ENCODE measurements at places on chromosomes 1 and 21. TPM values are rescaled to one million over a fixed set of nuclear protein-coding genes. Genes with fewer than 3 reads are reported as not detected.

DNA sequence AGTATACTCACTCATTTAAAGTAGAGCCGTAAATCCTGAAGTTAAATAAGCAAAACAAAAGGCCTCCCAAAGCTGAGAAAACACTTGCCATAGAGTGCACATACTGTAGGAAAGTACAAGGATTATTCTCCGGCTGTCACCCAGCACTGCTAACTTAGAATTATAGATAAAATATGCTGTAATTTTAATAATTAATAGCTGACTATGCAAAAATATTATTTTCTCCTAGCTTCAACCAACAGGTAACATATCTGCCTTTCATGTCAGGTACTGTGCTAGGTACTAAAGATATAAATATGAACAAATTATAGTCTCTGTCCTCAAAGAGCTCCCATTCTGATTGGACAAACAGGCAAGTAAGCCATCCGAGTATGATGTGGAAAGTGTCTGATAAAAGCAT, 233.2 kb downstream of the FGGY start:
- no peak for DNase-seq

DNA sequence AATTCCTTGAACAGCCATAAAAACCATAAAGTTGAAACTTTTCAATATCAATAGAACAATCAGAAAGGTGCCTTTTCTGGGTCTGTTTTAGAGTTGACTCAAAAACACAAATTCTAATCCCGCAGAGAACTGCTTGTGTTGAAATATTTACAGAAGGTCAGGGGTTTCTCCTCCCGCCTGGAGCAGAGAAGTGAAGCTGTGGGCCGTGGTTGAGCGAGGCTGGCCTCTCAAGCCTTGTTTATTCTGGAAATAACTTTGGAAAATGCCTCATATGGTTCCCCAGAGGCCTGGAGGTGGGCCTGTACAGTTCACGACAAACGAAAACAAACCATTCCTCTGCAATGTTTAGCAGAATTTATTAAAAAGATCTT, 90.8 kb upstream of the ERRFI1 start:
- DNase-seq, result no peak

DNA sequence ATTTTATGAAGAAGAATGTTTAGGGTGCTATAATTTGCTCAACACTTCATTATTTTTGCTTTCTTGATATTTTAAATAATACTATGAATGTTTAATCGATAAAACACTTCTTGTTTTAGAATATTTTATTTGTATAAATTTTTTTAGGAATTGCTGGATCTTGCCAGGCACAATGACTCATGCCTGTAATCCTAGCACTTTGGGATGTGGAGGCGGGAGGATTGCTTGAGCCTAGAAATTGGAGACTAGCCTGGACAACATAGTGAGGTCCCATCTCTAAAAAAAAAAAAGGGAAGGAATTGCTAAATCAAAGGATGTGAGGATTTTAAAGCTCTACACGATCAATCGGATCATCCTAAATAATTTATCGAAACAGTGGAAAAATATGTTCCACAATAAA, 17.6 kb downstream of the RNF11 start:
- DNase-seq, result no peak

DNA sequence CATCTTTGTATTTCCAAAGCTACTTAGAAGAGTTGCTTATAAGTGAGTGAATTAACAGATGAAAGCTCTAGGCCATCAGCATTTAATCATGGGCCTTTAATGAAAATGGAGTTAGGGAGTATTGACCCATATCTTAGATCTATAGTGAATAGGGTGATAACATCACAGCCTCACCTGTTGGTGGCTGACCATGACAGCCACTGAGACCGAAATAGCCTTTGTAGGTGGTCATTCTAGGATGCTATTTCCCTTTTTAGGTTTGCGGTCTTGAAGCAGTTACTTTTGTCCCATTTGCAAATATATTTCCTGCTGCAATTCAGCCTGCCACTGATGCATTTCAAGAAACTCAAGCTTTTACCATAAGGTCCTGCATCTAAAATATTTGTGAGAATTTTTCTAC, 410.1 kb upstream of the LYPLAL1 start:
- DNase-seq, result no peak

DNA sequence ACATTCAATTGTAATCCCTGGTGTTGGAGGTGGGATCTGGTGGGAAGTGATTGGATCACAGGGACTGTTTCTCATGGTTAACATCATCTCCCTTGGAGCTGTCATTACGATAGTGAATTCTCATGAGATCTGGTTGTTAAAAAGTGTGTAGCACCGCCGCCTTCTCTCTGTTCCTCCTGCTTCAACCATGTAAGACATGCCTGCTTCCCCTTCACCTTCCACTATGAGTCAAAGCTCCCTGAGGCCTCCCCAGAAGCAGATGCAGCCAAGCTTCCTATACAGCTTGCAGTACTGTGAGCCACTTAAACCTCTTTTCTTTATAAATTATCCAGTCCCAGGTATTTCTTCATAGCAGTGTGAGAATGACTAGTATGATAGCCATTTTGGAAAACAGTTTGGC, 30.1 kb upstream of the TRIM62 start:
- DNase-seq, result no peak

DNA sequence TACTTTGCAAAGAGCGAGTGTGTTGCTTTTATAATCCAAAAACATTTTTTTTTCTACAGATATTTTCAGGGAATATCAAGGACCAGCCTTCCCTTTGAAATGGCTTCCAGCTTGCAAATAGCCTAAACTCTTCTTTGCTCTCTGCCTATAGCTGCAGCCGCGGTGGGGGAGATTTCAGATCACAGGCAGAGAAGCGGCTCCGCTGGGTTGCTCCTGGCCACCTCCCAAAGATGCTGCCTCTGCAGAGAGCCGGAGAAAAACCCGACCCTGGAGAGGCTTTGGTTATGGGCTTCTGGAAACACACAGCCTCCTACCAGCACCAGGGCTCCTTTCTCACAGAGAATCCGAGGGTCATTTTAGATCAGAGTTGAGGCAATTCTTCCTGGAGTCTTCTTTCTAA, 18.6 kb upstream of the PAX7 start:
- DNase-seq, result no peak

PRCC gene
- total RNA-seq, result 14.8 TPM

SAMSN1 gene
- total RNA-seq, result 4.0 TPM

CHRM3 gene
- not detected for total RNA-seq

Data from pulmonary artery endothelial cell (primary cell).